Vein endothelial cell (primary cell): ENCODE measurements at places on chromosomes 5 and 9. TPM values are rescaled to one million over a fixed set of nuclear protein-coding genes. Genes with fewer than 3 reads are reported as not detected.

The CKMT2 gene
- total RNA-seq, result not detected in 2 replicates

The FOXI1 gene
- total RNA-seq, result under 0.01 TPM in 1 of 2 replicates, not detected in the other

The BTNL3 gene
- not detected in 2 replicates for total RNA-seq

The PKD2L2 gene
- 0.10 TPM in 1 of 2 replicates, not detected in the other for total RNA-seq

The BAAT gene
- total RNA-seq, result 0.10 TPM in 1 of 2 replicates, not detected in the other

The FBXL7 gene
- total RNA-seq, result 22.2 and 26.3 TPM in 2 replicates

The ANGPTL2 gene
- total RNA-seq, result 18.8 and 23.8 TPM in 2 replicates

The AHRR gene
- 6.2 and 11.8 TPM in 2 replicates for total RNA-seq

The IL13 gene
- not detected in 2 replicates for total RNA-seq

The C1QTNF2 gene
- total RNA-seq, result 0.10 TPM in 1 of 2 replicates, not detected in the other

The PDE6A gene
- under 0.01 TPM in 1 of 2 replicates, not detected in the other for total RNA-seq

The FREM1 gene
- total RNA-seq, result under 0.01 TPM in 1 of 2 replicates, not detected in the other

The STKLD1 gene
- total RNA-seq, result 0.33 and 1.6 TPM in 2 replicates

The SEMA5A gene
- total RNA-seq, result 0.10 and 0.33 TPM in 2 replicates

The IL4 gene
- total RNA-seq, result not detected in 2 replicates

The TSSK1B gene
- under 0.01 and 0.10 TPM in 2 replicates for total RNA-seq

The DOCK8 gene
- total RNA-seq, result 3.2 and 3.9 TPM in 2 replicates

The CMYA5 gene
- total RNA-seq, result 0.10 and 0.33 TPM in 2 replicates

The GARIN3 gene
- not detected in 2 replicates for total RNA-seq

The CDH10 gene
- total RNA-seq, result 0.33 TPM in 1 of 2 replicates, not detected in the other

The SHLD3 gene
- total RNA-seq, result 4.6 and 6.2 TPM in 2 replicates

The PCDHA13 gene
- not detected in 2 replicates for total RNA-seq
